Fibroblast of gingiva (primary cell): ENCODE measurements at places on chromosomes 2 and 18.
A peak's percentile ranks its signal among the peaks of the same experiment; 100 is the strongest.

DNA sequence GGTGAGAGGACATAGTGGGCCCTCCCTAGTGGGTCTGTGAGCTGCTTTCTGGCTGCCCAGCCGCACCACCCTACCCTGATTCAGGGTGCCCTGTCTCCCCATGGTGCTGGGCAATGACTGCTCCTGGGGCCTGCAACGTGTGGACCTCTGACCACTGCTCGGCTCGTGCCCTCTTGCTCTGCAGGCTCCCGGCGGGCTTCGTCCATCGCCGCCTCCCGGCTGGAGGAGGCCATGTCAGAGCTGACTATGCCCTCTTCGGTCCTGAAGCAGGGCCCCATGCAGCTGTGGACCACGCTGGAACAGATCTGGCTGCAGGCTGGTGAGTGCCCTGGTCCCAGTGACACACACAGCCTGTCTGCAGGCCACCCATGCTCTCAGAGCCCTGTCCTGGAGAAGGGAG lies 103.5 kb downstream of the STPG4 start:
- DNase-seq: no peak

DNA sequence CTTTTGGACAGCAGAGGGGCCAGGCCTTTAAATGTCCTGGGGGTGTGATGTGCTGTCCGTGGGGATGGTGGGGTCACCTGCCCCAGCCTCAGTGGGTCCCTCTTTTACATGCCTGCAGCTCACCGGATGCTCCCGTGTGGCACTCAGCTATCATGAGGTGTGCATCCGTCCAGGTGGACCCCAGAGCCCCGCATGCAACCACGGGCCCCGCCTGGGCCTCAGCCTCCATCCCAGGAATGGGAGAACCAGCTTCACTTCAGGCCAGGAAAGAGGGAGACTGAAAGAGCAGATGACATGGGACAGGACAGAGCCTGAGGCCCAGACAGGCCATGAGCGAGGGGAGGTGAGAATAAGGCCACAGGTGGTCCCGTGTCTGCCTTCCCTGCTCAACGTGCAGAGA lies 37.5 kb downstream of the RAMP1 start:
- DNase-seq: no peak

DNA sequence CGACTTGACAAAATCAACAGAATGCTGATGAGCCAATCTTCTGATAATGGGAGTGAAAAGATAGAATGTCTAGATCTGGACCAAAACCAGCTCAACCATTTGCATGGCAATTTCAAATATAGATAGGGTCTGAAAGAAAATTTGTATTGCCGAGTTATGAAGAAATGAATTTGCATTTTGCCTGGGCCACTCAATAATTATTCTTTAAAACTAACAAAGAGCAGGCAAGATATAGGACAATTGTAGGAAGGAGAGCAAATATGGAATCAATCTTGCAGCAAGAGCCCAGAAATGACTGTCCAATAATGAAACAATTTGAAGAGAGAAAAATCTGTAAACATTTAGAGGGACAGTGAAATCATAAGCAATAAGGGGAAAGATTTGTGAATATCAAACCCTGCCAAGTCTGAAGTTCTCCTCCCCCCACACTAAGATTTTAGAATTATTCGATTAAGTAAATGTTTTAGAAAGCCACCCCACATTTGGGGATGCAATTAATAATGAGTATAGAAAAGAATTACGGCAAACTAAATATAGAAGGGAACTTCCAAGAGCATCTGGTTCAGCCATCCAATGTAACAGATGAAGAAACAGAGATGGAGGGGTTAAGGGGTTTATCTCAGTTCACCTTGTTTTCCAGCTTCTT lies 377.4 kb downstream of the SETBP1 start:
- DNase-seq: no peak

GRCh38 chr18:13316063-13316462 lies 97.5 kb downstream of the LDLRAD4 start:
- DNase-seq: no peak

- DNase-seq: peak; percentile 43
Observed at GRCh38 chr2:224650815-224651439, 65.2 kb downstream of the CCDC195 start.

- DNase-seq: no peak
Observed at GRCh38 chr2:21891191-21891590, 767.4 kb downstream of the TDRD15 start.
